ENCODE measurements at places on chromosomes 12 and 14.

GRCh38 chr12:95545731-95546490, 5.4 kb downstream of the USP44 start:
- DNase-seq: no peak

GRCh38 chr12:126493366-126494108, 1428.3 kb downstream of the AACS start:
- DNase-seq: no peak

GRCh38 chr14:104639885-104640548, 35.4 kb upstream of the TMEM179 start:
- peak; percentile 17 for DNase-seq

GRCh38 chr14:91482263-91483013, 27.7 kb downstream of the PPP4R3A start:
- DNase-seq: no peak

DNA sequence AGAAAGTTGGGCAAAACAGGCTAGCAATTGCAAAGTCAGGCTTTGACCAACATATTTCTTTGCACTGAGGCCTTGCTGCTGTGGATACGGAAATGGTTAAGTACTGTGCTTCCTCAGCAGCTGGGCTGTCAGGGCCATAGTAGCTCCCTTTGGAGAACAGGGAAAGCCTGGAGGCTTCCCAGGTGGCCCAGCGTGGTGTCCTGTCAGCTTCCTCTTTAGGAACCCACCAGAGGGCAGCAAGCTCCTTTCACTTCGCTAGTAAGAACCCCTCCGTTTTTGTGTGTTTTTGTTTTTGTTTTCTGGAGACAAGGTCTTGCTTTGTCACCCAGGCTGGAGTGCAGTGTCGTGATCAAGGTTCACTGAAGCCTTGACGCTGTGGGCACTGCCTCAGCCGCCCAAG, 1.7 kb upstream of the CFAP251 start:
- DNase-seq: no peak

DNA sequence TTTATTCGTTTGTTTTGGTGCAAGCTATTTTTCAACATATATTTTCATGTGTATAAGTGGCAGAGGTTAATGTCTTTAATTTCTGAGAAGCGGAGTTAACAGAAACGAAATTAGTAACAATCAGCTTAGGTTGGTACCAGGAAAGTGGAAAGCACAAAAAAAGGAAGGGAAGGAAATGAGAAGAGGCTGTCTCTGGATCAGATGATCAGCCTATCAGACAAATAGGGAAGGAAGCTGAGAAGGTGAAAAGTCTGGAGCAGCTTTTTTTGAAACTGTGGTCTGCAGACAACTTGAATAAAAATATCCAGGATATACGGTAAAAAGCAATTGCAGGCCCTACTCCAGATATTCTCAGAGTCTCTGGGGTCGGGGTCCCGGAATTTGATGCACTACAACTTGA, 265.0 kb downstream of the SSPN start:
- DNase-seq: no peak
